ENCODE measurements at places on chromosomes 16 and 17. TPM values are rescaled to one million over a fixed set of nuclear protein-coding genes. Genes with fewer than 3 reads are reported as not detected.
A peak's percentile ranks its signal among the peaks of the same experiment; 100 is the strongest.

Gene NGFR
- total RNA-seq: 1.3 TPM

DNA sequence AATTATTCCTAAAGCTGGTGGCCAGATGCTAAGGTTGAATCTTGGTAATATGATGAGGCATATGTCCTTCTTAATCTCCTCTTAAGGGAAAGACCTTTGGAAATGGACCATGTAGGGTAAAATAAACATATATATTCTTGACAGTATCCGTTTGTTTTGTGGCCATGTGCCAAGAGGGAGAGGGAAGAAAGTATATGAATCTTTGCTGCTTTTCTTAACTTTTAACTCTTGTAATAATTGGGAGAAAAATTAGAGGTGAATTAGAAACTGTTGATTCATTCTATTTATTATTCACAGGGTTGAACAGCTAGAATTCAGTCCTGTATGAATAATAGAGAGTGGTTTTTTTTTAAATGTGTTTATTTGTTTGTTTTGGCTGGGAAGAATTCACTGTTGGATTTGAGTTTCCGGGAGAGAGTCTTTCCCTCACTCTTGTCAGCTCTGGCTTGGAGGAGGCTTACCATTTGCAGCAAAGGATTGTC lies 31.6 kb downstream of the AATF start:
- DNase-seq: no peak

DNA sequence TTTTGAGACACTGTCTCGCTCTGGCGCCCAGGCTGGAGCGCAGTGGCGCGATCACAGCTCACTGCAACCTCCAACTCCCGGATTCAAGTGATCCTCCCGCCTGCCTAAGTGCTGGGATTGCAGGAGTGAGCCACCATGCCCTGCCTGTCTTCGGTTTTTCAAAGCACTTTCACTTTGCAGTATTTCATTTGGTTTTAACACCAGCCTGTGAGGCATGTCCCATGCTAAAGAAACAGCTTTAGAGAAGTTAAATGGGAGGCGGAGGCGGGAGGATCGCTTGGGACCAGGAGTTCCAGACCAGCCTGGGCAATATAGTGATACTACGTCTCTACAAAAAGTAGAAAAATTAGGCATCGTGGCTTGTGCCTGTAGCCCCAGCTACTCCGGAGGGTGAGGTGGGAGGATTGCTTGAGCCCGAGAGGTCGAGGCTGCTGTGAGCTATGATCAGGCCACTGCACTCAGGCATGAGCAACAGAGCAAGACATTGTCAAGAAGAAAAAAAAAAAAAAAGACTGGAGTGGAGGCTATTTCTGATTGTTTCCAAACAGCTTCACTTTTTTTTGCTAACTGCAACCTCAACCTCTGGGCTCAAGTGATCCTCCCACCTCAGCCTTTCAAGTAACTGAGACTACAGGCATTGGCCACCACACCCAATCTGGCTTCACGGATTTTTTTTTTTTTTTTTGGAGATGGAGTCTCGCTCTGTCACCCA lies 1.3 kb downstream of the METTL23 start:
- peak; percentile 56 for DNase-seq

- no peak for DNase-seq
Measured at GRCh38 chr17:1554751-1555540, 7.6 kb downstream of the PITPNA start.

Data from endodermal cell (in vitro differentiated cells).